Omental fat pad (tissue), 4 donors: ENCODE measurements at places on chromosomes 5 and 9.

DNA sequence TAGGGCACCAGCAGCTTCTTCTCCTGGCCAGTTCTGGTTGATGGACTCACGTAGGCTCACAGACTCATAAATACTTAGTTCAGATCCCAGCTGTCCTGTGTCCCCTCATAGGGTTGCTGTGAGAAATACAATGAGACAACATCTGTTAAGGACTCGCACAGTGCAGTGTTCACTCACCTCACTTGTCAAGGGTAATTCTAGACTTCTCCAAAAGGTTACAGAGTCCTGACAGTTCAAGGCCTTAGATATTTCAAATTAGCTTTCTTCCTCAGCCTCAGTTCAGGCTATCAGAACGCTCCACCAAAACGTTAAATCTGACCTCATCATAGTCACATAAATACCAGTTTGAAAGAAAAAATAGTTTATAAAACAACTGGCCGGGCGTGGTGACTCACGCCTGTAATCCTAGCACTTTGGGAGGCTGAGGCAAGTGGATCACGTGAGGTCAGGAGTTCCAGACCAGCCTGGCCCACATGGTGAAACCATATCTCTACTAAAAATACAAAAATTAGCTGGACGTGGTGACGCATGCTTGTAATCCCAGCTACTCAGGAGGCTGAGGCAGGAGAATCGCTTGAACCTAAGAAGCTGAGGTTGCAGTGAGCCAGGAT, 106.3 kb downstream of the UGCG start:
- DNase-seq, result no peak

GRCh38 chr5:98975682-98976407, 47.0 kb upstream of the CHD1 start:
- no peak for DNase-seq

DNA sequence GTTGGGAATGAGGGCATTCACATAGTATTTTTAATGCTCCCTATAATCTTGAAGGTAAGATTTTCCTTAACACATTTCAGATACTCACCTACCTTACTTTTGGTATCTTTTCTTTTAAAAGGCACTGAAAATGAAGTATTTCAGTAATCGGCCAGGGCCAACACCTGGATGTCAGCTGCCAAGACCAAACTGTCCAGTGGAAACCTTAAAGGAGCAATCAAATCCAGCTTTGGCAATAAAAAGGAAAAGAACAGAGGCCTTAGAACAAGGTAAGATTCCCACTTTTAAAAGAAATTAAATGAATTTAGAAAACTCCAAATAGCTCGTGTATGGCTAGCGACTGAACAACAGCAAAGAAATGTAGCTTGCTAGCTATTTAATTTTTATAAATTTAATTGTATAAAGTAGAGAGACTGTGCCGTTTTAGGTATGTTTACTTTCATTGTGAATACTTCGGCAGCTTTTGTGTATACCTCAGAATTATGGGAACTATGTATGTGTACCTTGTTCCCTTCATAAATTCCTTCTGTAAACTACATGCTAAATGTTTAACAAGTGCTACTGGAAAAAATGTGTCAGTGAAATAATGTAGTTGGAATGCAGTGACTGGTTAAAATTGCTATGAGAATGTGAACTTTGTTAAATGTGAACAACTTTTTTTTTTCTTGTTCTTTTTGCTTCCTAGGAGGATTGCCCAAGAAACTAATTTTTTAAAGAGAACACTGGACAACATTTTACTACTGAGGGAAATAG, 41.9 kb downstream of the CDK7 start:
- no peak for DNase-seq

DNA sequence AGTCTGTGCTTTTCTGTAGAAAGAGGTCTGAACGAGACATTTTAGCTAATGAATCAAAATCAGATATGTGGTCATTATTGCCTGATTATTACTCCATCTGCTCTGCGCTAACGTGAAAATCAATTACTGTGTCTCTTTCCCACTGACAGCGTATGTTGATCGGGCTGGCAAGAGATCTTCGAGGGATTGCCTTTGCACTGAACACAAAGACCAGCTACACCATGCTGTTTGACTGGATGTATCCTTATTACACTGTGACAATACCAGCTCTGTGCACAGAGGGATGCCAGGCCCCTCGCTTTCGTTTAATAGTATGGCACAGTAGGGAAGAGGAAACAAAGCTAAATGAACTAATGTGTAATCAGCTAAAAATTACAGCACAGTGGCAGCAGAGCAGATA, 103.7 kb upstream of the TLX3 start:
- DNase-seq, result no peak

- DNase-seq, result no peak
These were observed 14.2 kb downstream of the NUDT2 start for GRCh38 chr9:34343605-34344004.

DNA sequence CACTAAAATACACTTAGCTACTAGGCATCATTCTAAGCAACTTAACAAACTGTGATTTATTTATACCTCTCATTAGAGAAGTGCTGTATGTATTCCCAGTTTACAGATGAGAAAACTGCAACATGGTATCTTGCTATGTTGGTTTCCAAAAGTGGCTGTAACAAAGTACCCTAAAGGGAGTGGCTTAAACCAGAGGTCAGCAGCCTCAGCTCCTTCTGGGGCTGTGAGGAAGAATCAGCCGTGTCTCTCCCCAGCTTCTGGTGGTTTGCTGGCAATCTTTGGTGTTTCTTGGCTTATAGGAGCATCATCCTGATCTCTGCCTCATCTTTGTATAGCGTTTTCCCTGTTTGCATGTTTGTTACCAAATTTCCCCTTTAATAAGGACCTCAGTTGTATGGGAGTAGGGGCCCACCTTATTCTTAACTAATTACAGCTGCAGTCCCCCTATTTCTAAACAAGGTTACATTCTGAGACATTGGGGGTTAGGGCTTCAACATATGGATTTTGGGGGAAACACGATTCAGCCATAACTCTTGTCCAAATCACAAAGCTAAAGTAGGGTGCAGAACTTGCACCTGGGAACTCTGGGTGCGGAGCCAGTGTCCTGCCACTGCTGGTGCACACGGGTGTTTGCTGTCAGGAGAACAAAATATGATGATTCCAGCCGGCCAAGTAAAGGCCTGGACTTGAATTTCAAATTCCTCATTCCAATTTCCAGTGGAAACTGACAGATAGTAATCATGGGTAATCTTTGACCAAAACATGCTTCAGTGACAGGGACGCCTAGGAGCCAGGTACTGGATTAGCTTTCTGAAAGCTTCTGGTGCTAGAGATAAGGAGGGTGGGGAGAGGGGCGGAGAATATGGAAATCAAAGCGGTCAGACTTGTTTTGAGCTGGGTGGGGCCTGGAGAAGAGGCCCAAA, 43.3 kb downstream of the RAI14 start:
- no peak for DNase-seq

GRCh38 chr9:133379153-133380086, 3.3 kb downstream of the STKLD1 start:
- no peak for DNase-seq

DNA sequence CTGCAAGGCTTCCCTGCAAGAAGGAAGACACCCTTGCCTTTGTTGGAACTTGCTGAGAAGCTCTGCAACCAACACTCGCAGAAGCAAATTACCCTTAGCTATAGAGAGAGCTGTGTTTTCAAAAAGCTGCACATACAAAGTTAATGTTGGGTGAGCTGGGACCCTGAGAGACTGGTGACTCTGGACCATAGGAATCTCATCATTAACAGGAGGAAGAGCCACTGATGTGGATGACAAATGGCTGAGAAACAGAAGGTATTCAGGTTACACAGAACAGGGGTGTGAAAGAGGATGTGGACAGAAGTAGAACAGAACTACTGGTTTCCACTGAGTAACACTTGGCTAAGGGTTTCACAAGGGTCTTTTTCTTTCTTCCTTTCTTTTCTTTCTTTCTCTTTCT, 493.5 kb downstream of the IRX1 start:
- no peak for DNase-seq
